Activated naive CD4-positive, alpha-beta T cell treated with anti-CD3 and anti-CD28 coated beads, Interleukin-2, amount 50 U/mL, for 72 hours (primary cell): ENCODE measurements at places on chromosomes 2 and 18.

- no peak for DNase-seq
These were observed 1221.7 kb upstream of the ZEB2 start for GRCh38 chr2:145741636-145742035.

- DNase-seq: no peak
These were observed 843.3 kb downstream of the GALR1 start for GRCh38 chr18:78092901-78093300.

DNA sequence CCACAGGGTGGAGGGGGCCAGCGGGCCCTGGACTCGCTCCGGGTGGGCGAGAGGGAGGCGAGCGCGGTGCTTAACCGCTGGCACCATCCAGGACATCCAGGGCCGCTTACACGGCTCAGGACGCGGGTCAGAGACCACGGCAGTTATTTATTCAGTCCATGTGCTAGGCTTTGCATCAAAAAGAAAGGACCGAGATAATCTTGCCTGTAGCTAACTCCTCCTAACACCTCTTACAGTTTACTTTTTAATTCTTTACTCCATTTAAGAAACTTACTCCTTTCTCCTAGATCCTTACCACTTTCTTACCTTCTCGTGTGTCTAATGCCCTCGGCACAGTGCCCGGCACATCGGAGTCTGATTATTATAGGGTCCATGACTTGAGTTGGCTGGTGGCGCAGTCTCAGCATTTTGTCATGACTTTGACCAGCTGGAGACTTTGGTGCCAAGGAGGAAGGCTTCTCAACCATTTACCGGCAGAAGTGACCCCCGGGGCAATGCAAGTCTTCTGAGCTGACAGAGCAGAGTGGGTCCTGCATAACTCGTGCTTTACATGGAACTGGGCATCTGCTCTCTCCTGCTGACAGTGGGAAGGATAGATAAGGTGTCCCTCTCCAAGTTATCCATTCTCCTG is 503 bp downstream of the ANXA4 start:
- DNase-seq: no peak

DNA sequence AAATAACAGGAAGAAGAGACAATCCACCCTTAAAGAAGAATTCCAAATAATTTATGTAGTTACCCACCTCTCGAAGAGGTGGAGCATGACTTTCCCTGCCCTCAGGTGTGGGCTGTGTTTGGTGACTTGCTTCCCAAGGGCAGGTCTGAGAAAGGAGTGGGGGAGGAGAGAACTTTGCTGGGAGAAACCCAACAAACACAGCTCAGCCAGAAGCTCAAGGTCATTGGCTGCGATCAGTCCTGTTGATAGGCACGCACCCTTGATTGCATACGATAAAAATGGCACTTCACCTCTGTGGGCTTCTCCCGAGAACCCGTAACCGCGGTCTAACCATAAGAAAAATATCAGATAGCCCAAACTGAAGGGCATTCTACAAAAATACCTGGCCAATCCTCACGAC is 157.5 kb upstream of the ID2 start:
- DNase-seq: no peak

DNA sequence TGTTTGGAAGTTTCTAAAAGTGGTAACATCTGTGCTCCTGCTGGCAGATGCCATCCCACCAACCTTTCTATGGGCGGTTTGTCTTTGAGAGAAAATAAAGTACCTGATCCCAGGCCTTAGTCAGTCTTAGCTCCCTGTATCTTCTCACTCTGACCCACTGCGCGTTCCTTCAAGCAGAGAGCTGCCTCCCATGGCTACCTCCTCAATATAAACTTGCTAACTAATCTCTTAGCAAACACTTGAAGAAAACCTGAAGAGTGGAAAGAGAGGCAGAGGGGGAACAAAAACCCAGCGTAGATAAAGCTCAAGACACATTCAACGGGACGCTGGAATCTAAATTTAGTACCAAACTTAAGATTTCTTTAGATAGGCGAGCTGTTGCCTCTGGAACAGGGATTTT is 17.6 kb downstream of the ZEB2 start:
- DNase-seq: no peak

GRCh38 chr2:216214768-216215167 is 105.6 kb downstream of the XRCC5 start:
- no peak for DNase-seq

DNA sequence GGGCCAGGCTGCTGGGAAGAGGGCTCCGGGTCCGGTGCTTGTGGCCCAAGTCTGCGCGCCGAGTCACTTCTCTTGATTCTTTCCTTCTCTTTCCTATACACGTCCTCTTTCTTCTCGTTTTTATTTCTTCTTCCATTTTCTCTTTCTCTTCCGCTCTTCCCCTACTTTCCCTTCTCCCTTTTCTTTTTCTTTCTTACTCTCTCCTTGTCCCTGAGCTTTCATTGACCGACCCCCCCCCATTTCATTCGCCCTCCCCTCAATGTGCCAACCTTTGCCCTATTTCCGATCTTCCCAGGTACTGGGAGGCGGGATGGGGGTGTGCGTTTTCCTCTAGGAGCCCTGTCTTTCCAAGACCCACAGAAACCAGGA is 1.8 kb downstream of the ONECUT2 start:
- DNase-seq: no peak

- no peak for DNase-seq
These were observed 4.3 kb downstream of the HNRNPLL start for GRCh38 chr2:38598200-38598990.

DNA sequence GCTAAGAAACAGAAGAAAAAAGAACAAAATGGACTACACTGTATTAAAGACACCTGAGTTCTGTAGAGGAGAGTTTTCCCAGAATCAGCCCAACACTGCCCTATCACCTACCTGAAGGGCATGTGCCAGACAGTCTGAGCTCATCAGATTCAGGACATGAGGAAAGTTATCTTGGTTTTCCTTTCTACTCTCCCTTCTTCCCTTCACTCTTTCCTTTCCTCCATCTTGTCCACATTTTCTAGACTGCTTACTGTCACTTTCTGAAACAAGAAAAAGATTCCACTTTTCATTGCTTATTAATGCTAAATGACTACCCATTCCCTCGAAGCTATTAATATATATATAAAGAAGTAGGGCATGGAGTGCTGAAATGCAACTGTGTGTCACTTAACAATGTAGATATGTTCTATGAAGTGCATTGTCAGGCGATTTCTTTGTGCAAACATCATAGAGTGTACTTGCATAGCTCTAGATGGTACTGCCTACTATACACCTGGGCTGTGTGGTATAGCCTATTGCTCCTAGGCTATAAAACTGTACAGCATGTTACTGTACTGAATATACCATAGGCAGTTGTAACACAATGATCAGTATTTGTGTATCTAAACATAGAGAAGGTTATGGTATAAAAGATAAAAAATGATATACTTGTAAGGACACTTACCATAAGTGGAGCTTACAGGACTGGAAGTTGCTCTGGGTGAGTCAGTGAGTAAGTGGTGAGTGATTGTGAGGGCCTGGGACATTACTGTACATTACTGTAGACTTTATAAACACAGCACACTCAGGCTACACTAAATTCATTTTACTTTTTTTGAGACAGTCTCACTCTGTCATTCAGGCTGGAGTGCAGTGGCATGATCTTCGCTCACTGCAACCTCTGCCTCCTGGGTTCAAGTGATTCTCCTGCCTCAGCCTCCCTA is 145.5 kb upstream of the ITGA6 start:
- no peak for DNase-seq

- no peak for DNase-seq
These were observed 224.6 kb upstream of the LRRTM4 start for GRCh38 chr2:77746780-77747179.

GRCh38 chr2:10120877-10121574 is 1.5 kb upstream of the RRM2 start:
- DNase-seq: no peak

DNA sequence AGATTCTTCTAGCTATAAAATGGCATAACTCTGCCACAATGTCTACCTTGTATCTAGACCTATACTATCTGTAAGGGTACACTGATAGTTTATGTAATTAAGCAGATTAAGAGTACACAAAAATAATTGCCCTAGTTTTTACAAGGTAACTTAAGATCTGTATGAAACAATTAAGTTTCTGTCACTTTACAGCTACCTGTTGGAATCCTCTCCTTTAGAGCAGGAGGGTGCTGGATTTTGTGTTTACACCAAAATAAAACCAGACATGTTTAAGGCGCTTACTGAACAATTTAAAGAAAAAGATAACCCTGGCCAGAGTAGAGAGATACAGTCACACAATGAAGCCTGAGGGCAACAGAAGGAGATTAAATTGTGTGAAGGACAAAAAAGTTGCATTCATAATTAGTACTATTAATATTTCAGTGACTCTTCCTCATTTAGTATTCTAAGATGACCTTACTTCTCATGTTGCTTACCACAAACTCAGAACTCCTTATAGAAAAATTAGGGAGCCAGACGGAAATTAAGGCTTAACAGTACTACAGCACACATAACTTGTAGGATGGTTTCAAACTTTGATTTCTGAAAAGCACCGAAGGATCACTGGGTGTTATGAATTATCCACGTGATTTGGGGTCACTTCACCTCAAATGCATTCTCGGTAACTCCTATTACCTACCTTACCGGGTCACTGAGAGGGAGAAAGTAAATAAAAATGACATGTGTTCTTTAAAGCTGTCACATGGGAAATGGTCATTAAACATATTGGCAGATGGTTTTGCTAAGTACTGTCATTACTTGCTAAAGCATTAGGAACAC is 1.0 kb downstream of the DARS1 start:
- no peak for DNase-seq

GRCh38 chr18:76589316-76589715 is 94.3 kb upstream of the ZNF516 start:
- DNase-seq: no peak

DNA sequence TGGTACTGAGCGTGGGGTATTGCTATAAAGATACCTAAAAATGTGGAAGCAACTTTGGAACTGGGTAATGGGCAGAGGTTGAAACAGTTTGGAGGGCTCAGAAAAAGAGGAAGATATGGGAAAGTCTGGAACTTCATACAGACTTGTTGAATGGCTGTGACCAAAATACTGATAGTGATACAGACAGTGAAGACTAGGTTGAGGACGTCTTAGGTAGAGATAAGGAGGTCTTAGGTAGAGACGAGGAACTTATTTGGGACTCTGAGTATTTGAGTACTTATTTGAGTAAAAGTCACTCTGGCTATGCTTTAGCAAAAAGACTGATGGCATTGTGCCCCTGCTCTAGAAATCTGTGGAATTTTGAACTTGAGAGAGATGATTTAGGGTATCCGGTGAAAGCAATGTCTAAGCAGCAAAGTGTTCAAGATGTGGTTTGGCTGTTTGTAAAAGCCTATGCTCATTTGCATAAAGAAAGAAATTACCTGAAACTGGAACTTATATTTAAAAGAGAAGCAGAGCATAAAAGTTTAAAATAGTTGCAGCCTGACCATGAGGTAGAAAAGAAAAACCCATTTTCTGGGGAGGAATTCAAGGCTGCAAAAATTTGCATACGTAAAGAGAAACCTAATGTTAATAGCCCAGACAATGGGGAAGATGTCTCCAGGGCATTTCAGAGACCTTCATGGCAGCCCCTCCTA is 219.6 kb downstream of the PDE1A start:
- DNase-seq: no peak

- DNase-seq: no peak
These were observed 53.6 kb downstream of the POLE4 start for GRCh38 chr2:75012080-75012479.

- no peak for DNase-seq
These were observed 200.6 kb downstream of the WDR7 start for GRCh38 chr18:56851774-56852173.

DNA sequence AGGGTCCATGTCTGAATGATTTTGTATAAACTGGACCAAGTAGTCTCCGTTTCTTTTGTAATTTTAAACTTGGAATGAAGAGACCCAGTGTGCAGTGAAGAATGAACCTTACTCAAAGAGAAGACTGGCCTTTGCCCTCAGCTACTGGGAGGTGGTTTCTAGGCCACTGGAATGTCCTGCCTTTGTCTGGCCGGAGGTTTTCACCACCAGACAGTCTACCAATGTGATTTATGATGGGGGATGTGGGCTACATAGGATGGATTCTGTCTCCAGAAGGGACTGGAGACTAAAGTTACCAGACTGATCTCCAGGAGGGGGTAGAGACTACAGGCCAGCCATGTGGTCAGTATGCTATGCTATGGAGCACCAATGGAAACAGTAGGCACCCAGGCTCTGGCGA is 42.8 kb upstream of the RAB31 start:
- no peak for DNase-seq

DNA sequence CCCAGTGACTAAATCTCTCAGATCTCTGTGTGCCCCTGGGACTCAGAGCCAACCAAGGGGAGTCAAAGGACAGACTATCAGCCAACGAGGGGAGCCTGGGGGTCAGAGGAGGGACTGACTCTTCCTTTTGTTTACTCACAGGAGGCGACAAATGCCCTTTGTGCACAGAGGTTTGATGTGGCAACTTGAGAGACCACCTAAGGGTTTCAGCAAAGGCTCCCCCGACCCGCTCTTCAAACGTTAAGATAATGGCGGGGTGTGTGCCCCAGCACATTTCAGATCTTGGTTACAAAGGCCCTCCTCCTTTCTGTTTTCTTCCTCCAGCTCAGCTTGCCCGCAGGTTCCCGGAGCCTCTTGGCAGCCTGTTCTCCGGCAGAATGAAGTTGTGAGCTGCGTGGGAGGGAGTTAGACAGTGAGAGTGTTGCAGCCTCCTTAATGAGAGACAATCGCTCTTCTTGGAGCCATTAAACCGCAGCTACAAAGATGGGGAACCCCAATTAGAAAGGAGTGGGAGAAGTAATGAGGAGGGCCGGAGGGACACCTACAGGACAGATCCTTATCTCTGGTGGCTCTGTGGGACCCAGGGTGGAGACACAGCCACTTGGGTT is 76.2 kb downstream of the KIAA2012 start:
- no peak for DNase-seq

DNA sequence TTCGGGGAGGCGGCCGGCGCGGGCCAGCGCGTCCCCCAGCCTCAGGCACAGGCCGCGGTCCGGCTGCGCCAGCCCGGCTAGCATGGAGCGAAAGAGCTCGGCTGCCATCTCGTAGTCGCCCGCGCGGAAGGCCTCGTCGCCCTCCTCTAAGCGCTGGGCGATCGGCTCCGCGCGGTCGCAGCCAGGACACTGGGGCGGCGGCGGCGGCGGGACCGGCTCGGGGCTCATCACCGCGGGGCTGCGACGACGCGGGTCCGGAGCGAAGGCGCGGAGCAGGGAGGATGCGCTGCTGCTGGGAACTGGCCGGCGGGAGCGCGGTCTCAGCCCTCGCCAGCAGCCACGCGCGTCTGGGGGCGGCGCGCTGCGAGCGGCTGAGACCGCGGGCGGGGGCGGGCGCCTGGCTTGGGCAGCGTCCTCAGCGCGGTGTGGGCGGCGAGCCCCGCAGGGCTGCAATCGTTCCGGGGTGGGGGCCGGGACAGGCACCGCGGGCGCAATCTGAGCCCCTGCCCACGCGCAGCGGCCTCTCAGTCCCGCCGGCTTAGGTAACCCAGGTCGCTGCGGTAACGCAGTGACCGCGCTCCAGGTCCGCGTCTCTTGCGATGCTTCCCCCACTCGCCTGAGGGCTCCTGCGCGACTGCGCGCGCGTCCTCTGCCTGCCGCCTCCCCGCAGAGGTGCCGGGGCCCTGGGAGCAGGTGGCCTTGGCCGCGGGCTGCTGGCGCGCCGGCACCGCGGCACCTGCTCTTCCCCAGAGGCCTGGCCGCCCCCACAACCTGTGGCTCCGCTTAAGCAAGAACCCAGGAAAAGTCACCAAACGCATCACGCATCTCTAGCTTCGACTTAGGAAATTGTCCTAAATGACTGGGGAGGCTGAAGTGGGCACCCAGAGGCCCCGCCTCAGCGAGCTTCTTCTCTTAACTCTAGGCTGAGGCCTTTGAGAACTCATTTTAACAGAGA is at the start of gene LONRF2:
Gene LONRF2, minus strand, starts transcription at position 636 of the 955 bp plus-strand sequence. Its CDS starts 408 bp downstream, at position 228.
- DNase-seq: no peak
